ENCODE measurements at places on chromosomes 13 and 19. TPM values are rescaled to one million over a fixed set of nuclear protein-coding genes. Genes with fewer than 3 reads are reported as not detected.
A peak's percentile ranks its signal among the peaks of the same experiment; 100 is the strongest.

DNA sequence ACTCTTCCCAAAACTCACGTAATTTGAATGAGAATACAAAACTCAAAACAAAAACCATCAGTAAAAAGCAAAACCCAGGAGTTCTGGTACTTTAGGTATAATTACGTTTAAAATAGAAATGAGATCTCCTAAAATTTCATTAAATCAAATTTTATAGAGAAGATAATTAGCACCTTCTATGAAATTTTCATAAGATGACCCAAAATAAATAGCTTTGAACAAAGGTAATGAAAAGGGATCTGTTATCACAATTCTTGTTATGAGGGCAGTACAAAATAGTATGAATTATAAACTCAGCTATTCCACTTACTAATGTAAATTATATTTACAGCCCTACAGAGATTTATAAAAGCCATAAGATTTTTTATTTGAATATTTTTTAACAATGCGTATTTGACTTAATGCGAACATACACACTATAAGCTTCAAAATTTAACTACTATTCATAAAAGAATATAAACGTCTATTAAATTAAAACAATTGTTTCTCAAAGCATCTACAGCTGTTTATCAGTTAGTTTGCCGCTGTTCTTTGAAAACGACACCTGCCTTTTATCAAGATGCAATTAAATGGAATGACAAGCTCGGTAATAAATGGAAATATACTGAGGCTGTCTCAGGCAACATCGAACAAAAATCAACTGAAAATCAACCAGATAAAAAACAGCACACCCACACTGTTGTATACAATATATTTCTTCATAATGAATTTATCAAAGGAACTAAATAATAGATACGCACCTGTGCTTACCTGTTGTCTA, 63.8 kb downstream of the KCNRG start:
- no peaks in the 10 kb centered on the region for H3K36me3 ChIP-seq
- peaks cover 5% of the 10 kb centered on the region for H3K4me1 ChIP-seq
- no peaks in the 10 kb centered on the region for H3K27me3 ChIP-seq
- H3K4me3 ChIP-seq = peak overlapping the region; percentile 55

Gene CD320
- polyA plus RNA-seq = 91.4 TPM

DNA sequence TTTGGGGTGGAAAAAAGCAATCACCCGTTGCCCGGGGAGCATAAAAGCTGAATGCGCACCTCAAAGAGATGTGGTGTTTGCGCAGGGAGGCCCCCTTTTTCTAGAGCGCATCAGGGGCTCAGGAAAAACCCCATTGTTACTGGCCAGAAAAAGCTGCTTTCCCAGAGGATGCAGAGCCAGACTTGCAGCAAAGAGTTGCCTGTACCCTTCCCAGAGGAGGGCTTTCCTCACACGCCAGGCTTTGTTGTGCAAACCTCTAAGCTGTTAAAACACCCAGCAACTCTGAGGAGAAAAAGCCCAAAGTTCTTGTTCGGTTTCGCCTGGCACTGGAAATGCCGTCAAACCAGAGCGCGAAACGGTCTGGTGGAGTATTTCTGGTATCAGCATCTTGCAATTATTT, 29.3 kb downstream of the GSX1 start:
- DNase-seq = no peak
- H3K27ac ChIP-seq = no peak overlapping the region
- no peaks in the 10 kb centered on the region for H3K36me3 ChIP-seq
- H3K4me1 ChIP-seq = no peaks in the 10 kb centered on the region

- H3K36me3 ChIP-seq = no peaks in the 10 kb centered on the region
- no peaks in the 10 kb centered on the region for H3K4me1 ChIP-seq
- no peak for DNase-seq
- H3K27me3 ChIP-seq = no peaks in the 10 kb centered on the region
- no peak overlapping the region for H3K27ac ChIP-seq
- no peak overlapping the region for H3K4me3 ChIP-seq
These were observed 48.1 kb downstream of the ZNF93 start for GRCh38 chr19:19948800-19949199.

GRCh38 chr13:49697468-49697867, 6.2 kb upstream of the EBPL start:
- peaks cover 7% of the 10 kb centered on the region for H3K36me3 ChIP-seq
- H3K4me3 ChIP-seq = no peak overlapping the region
- no peaks in the 10 kb centered on the region for H3K27me3 ChIP-seq
- no peak for DNase-seq
- H3K4me1 ChIP-seq = no peaks in the 10 kb centered on the region

- no peaks in the 10 kb centered on the region for H3K27me3 ChIP-seq
- no peaks in the 10 kb centered on the region for H3K36me3 ChIP-seq
- no peak overlapping the region for H3K27ac ChIP-seq
- H3K4me1 ChIP-seq = no peaks in the 10 kb centered on the region
These were observed 69.7 kb downstream of the PCCA start for GRCh38 chr13:100158569-100158968.

Gene SSC5D
- 5.1 TPM for polyA plus RNA-seq

GRCh38 chr13:71770710-71771109, 96.3 kb downstream of the DACH1 start:
- peaks cover 3% of the 10 kb centered on the region for H3K4me1 ChIP-seq
- no peaks in the 10 kb centered on the region for H3K27me3 ChIP-seq
- DNase-seq = no peak
- H3K27ac ChIP-seq = no peak overlapping the region
- no peaks in the 10 kb centered on the region for H3K36me3 ChIP-seq
- H3K4me3 ChIP-seq = no peak overlapping the region

Gene SOX1
- 0.11 TPM for polyA plus RNA-seq

DNA sequence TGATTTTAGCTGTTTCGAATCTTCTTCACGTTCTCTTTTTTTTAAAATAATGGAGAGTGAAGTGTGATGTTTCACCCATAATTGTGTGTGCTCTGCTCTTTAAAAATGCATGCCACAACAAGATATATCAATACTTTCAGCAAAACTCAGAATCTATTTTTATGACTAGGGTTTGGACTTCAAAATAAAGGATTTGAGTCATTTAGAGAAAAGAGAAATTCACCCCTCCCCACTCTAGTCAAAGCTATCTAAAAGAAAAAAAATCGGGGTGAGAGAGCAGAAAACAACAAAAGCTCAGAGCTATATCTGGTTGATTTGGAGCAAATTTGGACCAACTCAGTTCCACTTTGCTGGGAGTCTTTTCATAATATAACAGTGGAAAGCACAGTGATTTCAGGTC, 244.5 kb downstream of the DNAJC15 start:
- H3K27me3 ChIP-seq = no peaks in the 10 kb centered on the region
- no peak overlapping the region for H3K4me3 ChIP-seq

- no peaks in the 10 kb centered on the region for H3K36me3 ChIP-seq
- H3K4me1 ChIP-seq = peaks cover 25% of the 10 kb centered on the region
- no peak overlapping the region for H3K4me3 ChIP-seq
- DNase-seq = no peak
- peak overlapping the region; percentile 43 for H3K27ac ChIP-seq
These were observed 4.4 kb upstream of the C3 start for GRCh38 chr19:6724631-6725492.

- H3K4me3 ChIP-seq = no peak overlapping the region
- H3K27me3 ChIP-seq = no peaks in the 10 kb centered on the region
- DNase-seq = no peak
- H3K36me3 ChIP-seq = no peaks in the 10 kb centered on the region
- no peak overlapping the region for H3K27ac ChIP-seq
- H3K4me1 ChIP-seq = peaks cover 9% of the 10 kb centered on the region
These were observed 89.0 kb upstream of the SPATA13 start for GRCh38 chr13:24071423-24072075.

Data from hepatocyte (in vitro differentiated cells).